ENCODE measurements at places on chromosomes 5 and 9.

GRCh38 chr9:103615994-103616393, 478.1 kb upstream of the SMC2 start:
- no peak for DNase-seq

DNA sequence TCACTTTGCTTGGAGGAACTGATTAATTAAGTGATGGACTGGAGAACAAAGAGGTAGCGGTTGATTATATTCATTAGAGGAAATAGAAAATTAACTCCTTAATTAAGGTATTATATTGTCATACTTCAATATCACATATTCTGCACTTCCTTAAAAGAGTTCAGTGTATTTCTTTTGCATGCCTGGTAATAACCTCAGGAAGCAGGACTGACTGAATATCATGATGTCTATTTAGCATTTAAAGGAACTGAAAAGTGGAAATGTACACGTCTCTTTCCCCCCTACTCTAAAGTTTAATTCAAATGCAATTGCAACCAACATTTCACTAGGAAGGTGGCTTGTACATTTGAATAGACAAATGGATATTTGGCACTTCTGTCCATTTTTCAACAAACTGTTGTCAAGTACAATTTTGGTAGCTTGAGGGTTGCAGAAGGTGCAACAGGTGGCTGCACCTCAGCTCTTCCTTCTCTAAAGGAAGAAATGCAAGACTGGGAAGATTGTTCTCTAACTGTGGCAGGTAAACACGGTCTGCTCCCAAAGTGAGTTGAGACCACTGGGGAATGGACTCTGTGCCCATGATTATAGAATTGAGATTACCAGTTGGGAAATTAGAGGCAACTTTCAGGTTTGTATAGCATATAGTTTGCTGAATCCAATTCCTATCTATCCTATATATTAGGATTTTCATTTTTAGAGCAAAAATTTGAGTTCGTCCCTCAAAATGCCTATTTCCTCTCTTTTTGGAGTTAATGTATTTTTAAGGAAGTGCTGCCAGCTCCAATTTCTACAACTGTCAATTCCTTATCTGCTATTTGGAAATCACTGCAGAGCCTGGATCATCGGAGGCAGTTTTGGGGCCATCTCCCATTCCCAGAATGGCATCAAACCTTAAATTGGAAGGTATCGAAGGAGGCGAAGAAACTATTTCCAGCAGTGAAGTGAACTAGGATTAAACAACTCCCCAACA, 98.9 kb upstream of the TAF11L2 start:
- peak; percentile 16 for DNase-seq

DNA sequence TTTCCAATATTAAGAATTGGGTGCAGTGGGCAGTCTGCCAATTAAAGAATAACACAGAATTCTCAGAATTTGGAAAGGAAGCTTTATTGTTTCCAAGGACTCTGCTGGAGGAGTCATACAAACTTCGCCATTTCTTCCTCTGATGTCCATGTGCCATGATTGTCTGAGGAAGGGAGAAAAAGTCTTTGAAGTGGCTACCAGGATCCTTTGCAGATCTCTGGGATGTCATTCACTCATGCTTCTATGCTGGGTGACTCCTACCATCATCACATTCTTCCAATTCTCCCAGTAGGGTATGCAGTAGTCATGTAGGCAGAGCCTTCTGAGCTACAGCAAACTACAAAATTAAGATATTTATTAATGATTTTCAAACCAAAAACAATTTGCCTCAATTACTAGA, 3.2 kb upstream of the SMAD5 start:
- no peak for DNase-seq

DNA sequence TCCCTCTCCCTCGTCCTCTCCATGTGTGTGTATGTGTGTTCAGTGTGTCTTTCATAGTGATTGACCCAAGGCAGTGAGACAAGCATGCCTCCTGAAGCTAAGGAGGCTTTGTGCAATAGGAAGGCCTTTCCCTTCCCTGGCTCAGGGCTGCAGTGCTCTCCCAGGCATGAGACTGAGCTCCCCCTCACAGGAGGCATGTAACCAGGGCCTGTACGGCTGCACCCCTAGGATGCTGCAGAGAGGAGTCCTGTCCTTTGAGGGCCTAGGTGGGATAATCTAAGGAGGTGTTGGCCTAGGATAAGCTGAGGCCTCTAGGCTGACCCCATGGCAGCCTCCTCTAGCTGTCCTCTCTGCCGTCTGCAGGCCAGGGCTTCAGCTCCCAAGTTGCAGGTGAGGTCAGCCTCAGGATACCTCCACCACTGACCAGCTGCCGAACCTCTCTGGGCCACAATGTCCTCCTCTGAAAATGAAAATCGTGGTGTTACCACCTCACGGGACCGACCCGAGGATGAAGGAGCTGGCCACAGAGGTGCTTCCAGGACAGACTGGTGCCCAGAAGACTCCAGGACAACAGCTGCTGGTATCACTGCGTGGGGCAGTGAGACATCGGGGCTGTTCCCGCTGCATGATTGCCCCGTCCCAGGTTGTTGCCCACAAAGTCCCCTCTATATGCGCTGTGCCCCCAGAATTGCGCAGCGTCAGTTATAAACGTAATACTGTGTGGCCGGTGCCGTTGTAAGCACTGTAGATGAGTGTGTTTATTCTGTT, 129.6 kb downstream of the BARX1 start:
- no peak for DNase-seq

DNA sequence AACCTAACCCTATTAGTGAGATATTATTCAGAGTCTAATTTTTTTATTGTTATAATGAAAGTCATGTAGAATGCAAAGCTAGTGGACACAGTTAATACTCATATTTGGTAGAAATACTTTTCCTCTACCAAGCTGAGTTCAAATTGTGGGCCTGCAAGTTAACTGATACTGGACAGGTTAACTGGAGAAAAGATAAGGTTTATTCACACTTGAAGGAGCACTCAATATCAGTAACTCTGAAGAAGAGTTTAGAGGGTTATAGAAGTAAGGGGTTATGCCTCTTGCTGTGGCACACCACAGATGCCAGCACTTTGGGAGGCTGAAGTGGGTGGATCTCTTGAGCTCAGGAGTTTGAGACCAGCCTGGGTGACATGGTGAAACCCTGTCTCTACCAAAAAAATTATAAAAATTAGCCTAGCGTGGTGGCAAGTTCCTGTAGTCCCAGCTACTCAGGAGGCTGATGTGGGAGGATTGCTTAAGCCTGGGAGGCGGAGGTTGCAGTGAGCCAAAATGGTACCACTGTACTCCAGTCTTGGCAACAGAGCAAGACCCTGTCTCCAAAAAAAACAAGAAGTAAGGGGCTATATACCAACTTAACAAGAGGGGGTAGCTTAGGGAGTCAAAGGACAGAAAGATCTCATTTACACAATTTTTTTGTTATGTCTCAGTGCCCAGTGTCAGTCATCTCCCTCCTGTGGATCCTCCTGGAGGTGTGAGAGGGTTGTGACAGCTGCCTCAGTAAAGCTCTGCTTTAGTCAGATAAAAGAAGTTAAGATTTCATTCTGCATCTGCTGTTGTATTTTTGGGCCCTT, 121.2 kb upstream of the GRHPR start:
- DNase-seq: peak; percentile 3

GRCh38 chr9:129109537-129109903, 1.1 kb downstream of the CRAT start:
- peak; percentile 30 for DNase-seq

DNA sequence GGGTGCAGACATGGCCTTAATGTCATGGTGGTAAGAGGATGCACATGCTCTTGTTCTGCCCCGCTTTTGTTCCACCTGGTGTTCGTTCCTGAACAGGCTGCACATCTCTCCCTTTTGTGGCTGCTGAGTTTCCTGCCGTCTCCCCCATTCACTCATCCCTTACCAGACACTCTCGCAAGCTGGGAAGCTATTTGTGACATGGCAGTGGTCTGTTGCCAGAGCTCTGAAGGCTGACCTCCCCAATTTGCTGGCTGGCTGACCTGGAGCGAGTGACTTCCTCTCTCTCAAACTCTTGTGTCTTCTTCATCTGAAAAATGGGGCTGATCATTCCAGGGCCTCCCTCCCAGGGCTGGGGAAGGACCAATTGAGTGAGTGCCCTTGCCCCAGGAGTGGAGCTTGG, 35.9 kb downstream of the HRH2 start:
- DNase-seq: peak; percentile 11

DNA sequence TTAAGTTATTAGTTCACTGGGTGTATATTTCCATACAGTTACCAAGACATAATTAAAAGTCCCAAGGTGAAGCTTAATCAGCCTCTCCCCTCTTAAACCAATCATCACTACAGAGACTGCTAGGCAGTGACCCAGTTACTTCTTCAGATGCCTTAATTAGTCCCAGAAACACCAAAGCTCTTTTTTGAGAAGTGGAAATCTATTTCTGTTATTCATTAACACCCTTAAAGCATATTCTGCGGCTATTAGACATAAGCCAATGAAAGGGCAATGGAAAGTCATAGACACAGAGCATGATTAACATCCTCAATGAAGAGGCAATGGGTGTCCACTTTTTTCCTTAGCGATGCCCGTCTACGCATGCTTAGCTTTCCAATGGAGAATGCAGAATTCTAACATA, 48.3 kb upstream of the DNAH5 start:
- DNase-seq: no peak

DNA sequence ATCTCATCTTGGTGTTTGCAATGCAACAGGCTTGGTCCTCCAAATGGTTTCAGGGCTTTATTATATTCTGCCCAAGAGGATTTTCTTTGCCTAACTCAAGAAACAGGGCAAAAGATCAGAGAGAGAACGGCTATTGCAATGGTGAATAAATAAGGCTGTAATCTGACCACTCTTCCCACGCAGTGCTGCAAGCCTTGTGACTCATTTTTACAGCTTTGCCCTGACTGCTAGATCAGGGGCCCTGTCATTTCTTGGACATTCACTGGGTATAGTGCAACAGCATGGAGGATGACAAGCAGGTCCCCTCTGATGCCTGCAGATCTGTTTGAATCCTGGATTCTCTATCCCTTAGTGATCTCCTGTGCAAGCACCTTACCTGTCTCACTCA, 459.1 kb downstream of the EBF1 start:
- DNase-seq: peak; percentile 46

DNA sequence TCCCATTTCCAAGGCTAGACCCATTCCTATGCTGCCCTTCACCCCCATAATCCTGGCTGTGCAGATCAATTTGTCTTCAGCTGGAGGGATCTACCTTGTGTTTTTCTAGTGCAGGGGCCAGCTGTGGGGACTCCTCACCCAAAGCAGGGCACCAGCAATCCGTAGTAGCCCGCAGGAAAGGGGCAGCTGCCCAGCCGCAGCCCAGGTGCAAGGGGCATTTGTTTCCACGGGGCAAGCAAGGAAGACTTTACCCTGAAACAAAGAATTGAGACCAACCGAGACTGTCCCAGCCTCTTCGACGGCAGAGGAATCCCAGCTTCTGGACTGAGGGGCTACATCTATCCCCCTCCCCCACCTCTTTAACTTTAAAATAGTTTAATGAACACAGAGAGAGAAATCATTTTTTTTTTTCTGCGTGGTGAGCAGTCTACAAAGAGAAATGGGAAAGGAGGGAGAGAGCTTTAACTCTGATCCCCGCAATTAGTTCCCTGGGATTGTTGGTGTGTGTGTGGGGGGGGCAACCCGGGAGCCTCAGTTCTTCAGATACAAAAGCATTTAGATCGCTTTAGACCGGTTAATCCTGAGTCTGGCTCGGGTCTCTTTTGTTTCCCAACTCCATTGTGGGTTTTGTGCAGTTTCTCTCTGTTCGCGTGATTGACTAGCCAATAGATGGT, 10.6 kb upstream of the LHX2 start:
- no peak for DNase-seq

DNA sequence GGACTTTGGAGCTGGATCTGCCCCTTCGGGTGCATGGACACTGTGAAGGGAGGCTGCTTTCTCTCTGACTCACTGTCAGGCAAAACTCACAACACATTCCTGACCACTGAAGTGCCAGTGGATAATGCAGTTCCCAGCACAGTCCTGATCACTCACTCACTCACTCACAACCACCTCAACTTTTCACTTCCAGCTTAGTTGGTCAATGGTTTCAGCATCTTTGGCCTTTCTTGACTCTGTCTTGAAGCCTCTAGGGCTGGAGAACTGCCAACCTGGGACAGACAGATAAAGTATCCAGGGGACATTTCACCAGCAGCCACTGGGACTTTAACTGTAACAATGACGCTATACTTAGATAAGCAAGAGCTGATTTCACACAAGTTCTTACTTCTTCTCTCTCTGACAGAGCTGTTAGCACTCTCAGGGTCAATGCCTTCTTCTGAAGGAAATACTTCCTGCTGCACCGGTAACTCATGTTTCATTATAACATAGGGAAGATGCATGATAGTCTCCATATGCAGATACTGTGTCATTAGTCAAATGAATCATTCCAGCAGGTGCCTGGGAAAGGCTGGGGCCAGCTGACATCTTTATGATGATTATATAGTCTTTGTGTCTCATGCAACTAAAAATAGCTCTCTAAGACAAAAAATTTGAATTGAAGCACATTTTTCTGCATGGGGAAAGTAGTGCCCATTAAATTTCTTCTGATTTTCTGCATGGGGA, 499.0 kb downstream of the SEMA5A start:
- no peak for DNase-seq

DNA sequence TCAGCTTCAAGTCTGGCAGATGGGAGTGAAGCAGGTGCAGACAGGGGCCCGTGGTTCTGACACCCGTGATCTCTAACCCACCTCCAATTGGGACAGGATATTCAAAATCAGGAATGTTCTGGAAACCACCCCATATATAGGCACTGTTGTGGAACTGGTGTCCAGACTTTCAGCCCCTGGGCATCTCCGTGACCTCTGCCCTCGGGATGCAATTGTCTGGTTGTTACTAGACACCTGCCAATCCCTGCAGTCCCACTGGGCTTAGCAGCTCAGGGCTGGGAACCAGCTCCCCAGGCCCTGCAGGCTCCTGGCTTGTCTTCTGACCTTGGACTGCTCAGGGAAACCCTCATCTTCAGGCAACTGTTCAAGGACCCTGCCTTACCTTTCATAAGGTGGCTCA, 38.8 kb downstream of the NTNG2 start:
- no peak for DNase-seq

GRCh38 chr5:52702877-52703276, 84.8 kb upstream of the ITGA1 start:
- no peak for DNase-seq

DNA sequence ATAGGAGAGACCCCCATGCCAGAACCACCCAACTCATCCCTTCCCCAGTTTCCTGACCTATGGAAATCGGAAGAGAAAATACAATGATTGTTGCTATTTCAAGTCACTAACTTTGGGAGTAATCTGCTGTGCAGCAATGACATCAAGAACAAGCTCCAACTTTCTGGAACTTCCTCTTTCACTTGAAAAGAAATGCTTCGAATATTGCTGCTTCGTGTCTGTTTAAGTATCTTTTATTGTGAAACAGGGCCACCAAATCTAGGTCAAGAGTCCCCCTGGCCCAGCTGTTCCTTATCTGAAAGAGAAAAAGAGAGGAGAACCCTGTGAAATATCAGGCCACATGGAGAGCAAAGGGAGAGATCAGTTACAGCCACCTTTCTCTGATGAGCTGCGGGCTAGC, 59.4 kb upstream of the DNAH5 start:
- DNase-seq: peak; percentile 67

- no peak for DNase-seq
Observed at GRCh38 chr9:128370367-128370751, 815 bp upstream of the URM1 start.
